ENCODE measurements at places on chromosomes 7 and 10.

DNA sequence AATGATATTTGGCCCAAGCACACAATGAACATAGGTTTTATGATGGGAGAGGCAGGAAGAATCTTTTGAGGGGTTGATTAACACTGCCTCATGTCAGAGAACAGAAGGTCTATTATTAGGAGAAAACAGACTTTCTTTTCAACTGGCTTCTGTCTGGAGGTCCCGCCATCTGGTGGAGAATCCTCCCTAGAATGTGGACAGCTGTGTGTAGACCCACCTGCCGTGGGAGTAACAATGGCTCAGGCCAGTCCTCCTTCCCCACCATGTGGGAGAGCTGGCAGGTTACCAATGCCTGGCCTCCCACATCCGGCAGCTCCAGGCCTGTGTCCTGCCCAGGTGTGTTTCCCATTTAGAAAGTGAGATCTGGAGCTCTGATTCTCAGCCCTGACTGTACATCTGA is 70.4 kb upstream of the AOAH start:
- no peak for DNase-seq

DNA sequence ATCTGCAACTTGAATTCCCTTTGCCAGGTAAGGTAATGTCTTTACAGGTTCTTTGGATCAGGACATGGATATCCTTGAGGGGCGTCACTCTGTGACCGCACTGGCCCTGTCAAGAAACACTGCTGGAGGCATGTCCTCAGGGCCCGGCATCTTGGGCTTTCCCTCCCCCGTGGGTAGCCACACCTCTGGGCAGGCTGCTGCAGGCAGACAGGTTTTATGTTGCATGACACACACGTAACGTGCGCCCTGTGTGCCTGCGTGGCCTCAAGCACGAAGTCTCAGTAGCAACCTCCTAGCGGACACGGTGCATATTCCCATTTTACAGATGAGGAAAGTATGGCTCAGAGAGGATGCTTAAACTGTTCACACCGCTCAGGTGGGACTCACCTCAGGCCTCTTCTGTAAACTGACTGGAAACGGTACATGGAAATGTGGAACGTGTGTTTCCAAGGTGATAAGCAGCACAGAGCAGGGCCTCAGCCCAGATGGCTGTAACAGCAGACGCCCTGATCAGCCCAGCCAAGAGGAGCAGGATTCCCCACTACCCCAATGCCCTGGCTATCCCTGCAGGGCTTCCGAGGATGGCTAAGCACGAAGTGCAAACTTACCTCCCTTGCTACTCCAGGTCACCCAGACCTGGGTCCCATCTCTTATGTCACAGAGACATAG is 553.6 kb downstream of the TCERG1L start:
- DNase-seq, result no peak

GRCh38 chr7:18405726-18406125 is 89.8 kb upstream of the HDAC9 start:
- no peak for DNase-seq

GRCh38 chr7:13641714-13642113 is 347.8 kb downstream of the ETV1 start:
- DNase-seq, result no peak

- no peak for DNase-seq
Observed at GRCh38 chr7:118580743-118581382, 356.4 kb downstream of the ANKRD7 start.

- no peak for DNase-seq
Observed at GRCh38 chr10:110389255-110389654, 84.5 kb upstream of the SMNDC1 start.

DNA sequence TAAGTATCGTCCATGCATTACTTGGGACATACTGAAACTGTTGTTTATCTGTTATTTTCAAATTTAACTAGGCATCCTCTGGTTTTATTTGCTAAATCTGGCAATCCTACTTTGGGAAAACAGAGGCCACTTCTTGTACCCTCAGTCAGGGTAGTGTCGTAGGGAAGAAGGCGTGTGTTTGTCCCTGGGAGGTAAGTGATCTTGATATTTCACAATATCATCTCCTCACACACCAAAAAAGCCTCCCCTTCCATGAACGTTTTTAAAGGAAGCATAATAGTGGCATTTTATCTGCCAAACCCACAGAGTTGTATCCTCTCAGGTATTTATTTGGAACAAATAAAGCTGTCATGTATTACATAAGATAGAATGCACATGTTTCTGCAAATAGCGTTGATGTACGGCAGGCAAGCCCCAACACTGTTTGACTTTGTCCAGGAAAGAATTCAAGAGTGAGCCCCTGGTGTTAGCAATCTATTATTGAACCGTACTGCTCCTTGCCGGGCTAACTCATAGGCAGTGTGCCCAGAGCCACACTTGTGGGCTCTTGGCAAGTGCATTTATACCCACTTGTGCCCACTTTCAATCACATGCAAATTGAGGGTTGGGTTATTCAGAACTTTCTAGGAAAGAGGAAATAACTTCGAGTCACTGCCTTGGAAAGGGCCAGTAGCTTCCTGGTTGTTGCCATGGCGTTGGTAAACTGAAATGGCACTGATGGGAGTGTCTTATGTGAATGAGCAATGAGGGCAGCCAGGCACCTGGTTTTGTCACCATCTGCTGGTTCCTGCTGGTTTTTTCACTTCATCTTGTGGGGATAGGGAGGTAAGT is 266.0 kb downstream of the USP6NL start:
- no peak for DNase-seq

- DNase-seq, result no peak
Observed at GRCh38 chr7:1538544-1539180, 8.2 kb downstream of the MAFK start.

DNA sequence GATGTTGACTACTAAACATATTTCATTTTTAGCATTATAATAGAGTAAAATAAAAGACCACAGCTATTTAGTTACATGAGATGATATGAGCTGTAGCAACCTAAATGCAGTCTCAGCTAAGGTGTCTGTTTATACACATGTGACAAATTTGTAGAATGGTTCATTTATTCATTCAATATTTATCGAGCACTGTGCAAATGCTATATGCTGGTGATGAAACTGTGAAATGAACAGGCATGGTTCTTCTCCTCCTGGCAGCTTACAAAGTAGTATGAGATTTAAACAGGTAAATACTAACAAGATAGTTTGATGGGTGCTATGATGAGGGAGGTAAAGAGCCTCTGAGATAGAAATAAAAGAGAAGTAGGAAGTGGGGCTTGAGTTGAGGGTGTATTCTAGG is 60.8 kb downstream of the LRGUK start:
- no peak for DNase-seq

- no peak for DNase-seq
Observed at GRCh38 chr10:89368129-89368528, 9.7 kb upstream of the IFIT1B start.

DNA sequence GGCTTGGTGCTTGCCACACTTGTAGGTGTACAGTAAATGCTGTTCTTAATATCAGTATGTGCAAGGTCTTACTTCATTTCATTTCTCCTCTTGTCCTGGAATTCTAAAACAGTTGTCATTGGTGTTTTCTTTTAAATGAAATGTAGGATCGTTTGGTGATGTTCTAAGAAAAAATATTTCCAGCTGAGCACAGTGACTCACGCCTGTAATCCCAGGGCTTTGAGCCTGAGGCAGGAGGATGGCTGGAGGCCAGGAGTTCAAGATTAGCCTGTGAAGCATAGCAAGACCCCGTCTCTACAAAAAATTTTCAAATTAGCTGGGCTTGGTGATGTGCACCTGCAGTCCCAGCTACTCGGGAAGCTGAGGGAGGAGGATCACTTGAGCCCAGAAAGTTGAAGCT is 32.6 kb upstream of the ELN start:
- DNase-seq, result no peak

DNA sequence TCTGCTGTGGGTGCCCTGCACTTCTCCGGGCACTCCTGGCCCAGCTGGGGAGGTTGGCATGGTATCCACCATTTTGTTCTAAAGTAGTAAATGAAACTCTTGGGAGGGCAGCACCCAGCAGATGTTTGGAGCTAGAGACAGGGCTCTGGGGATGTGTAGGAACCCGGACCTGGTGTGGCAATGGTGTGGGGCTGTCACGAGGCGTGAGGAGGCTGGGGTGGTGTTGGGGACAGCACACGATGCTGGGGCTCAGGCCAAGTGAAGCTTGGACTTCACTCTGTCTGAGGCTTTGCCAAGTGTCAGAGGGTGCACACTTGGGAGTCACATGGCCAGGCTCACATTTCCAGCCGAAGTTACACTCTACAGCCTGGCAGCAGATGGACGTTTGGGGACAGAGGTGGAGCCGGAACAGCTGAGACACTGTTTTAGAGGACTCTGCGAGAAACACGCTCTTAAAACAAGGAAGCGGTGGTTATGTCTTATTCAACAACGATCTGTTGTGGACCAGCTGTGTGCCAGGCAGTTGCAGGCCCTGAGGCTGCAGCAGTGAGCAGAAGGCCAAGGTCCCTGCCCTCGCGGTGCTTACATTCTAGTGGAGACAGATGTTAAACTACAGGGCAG is 118.2 kb downstream of the CUX1 start:
- DNase-seq, result no peak

DNA sequence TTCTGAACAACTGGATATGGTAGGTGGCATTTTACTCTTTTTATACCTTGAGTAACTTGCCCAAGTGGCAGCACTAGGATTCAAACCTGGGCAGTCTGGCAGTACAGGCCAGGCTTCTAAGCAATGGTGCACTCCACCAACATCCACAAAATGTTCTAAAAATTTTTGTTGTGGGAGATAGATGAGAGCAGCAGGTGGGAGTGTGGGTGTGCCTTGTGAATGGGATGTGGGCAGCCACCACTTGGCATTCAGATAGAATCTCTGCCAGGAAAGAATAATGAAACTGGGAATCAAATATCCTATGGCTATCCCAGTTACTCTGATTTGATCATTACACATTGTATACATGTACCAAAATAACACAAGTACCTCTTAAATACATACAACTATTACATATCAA is 810.7 kb downstream of the MAGI2 start:
- no peak for DNase-seq

DNA sequence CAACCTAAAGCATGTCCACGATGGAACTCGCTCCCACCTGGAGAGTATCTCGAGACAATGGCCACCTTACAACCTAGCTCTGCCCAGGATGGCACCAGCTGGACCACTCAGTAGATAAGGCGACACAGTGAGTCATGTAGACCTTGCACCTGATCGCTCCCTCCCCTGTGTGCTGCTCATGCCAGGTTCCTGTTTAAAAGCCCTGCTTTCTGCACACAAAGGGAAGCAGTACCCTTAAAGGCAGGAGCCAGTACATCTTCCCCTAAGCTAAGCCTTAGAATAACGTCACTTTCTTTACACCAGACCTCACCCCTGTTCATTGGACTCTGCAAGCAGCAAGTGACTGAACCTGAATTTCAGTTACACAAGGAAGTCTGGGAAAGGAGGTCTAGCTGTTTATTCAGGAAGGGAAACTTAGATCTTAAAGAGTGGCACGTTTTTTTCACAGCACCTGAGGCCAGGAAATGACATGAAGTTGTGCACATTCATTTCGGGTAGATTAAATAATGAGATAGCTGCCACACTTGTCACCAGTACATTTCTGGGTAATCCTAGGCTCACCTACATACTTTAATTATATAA is 117.9 kb downstream of the MTPAP start:
- no peak for DNase-seq

GRCh38 chr10:100535338-100535714 is 417 bp upstream of the HIF1AN start:
- no peak for DNase-seq

GRCh38 chr7:95684037-95684436 is 87.7 kb upstream of the PDK4 start:
- no peak for DNase-seq

DNA sequence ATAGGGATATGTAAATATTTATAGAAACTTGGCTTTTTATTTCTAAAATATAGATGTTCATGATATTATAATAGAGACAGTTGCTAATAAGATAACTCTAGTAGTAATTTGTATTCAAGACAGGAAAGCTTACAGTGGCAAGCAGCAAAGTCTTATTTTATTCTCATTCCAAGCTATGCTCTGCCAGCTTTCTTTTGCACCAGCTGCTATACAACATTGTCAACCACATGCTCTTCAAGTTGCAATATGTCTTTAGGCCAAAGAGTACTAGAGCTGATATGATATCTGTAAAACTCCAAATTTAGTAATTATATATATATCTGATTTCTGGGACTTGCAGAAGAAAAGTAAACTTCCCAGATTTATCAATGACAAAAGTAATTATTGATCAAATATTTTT is 350.1 kb downstream of the HGF start:
- DNase-seq, result no peak

GRCh38 chr7:30920021-30920583 is 8.4 kb downstream of the AQP1 start:
- DNase-seq, result no peak

GRCh38 chr7:18489624-18490023 is 5.9 kb upstream of the HDAC9 start:
- DNase-seq, result no peak

DNA sequence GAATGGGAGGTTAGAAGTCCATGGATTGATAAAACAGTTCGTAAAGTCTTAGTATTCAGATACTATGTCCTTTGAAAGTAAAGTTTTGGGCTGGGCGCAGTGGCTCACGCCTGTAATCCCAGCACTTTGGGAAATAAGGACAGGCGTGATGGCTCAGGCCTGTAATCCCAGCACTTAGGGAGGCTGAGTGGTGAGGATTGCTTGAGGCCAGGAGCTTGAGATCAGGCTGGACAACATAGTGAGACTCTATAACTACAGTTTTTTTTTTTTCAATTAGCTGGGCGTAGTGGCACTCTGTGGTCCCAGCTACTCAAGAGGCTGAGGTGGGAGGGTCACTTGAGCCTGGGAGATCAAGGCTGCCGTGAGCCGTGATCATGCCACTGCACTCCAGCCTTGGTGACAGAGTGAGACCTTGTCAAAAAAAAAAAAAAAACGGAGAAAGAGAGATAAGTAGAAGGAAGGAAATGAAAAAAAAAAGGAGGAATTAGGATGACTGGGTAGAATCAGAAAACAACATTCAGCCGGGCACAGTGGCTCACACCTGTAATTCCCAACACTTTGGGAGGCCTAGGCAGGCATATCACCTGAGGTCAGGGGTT is 25.7 kb upstream of the AGFG2 start:
- no peak for DNase-seq
